ENCODE measurements at places on chromosomes 13 and 19.

DNA sequence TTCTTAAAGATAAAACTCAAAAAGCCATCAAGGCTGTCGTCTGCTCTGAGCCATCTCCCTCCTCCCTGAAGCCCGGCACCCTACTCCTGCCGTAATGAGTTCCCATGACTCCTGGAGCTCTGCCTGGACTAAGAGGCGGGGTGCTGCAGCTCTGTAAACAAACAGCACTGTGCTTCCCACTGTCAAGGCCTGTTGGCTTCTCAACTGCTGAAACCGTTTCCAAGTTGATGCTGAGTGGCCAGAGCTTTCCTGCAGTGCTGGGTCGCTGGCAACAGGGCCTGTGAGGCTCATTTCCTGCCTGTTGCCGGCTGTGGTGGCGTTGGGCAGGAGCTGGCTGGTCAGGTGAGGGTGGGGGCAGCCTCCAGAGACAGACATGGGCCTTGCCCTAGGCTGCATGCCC, 26.7 kb upstream of the ISYNA1 start:
- no peak for DNase-seq

GRCh38 chr13:75963302-75963701, 327.2 kb downstream of the LMO7 start:
- DNase-seq, result no peak

- no peak for DNase-seq
Observed at GRCh38 chr13:113057084-113057483, 48.5 kb upstream of the F7 start.

DNA sequence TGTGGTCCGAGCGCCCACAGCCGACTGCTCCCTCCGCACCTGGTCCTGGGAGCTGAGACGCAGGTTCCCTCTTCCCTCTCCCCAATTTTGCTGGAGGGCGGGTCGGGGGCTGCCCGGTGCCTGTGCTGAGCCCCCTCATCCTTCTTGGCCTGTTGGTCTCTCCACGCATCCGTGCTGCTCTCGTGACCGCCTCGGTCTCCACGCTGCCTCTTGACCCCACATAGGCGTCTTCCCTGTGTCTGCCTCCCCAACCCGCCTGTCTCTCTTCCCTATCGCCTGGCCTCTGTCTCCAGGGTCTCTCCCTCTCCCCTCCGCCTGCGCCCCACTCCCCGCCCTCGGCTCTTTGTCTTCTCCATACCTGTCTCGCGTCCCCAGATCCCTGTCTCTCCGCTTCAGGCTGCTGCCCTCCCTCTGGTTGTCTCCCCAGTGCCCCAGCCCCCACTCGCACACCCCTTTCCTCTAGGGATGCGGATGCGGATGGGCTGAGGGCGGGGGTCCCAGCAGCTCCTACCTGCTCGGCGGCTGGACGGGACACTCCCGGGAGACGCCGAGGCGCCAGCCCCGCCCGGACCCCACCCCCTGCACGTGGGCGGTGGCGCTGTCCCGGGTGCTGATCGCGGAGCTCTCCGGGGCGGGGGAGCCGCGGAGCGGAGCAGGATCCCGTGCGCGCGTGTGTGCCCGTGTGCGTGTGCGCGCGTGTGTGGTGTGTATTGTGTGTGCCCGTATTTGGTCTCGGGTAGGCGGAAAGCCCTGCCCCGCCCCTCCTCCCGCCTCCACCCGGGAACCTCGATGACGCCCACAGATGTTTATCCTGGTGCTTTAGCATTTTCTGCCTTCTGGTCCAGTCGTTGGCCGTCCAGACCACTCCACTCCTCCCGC, at the start of gene SYT5:
Gene SYT5, minus strand, starts transcription at position 684 of the 879 bp plus-strand sequence. CDS start 1,248 bp downstream, outside the sequence.
- DNase-seq, result peak; percentile 78

DNA sequence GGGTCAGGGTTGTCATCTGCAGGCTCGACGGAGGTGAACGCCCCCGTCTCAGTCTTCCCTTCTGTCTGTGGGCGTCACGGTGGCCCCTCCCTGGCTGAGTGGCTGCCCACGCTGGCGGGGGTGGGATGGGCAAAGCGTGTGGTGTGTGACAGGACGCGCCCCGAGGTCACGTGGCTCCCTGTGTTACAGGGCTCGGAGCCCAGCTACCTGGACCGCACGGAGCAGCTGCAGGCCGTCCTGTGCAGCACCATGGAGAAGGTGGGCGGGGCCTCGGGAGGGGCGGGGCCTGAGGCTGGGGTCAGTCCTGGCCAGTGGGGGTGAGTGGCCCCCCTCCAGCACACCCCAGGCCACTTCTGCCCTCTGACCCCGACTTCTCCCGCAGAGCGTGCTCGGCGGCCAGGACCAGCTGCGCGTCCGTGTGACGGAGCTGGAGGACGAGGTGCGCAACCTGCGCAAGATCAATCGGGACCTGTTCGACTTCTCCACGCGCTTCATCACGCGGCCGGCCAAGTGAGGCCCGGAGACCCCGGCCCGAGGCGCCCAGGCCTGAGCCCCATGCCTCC, 6.3 kb upstream of the GRIN3B start:
- no peak for DNase-seq

DNA sequence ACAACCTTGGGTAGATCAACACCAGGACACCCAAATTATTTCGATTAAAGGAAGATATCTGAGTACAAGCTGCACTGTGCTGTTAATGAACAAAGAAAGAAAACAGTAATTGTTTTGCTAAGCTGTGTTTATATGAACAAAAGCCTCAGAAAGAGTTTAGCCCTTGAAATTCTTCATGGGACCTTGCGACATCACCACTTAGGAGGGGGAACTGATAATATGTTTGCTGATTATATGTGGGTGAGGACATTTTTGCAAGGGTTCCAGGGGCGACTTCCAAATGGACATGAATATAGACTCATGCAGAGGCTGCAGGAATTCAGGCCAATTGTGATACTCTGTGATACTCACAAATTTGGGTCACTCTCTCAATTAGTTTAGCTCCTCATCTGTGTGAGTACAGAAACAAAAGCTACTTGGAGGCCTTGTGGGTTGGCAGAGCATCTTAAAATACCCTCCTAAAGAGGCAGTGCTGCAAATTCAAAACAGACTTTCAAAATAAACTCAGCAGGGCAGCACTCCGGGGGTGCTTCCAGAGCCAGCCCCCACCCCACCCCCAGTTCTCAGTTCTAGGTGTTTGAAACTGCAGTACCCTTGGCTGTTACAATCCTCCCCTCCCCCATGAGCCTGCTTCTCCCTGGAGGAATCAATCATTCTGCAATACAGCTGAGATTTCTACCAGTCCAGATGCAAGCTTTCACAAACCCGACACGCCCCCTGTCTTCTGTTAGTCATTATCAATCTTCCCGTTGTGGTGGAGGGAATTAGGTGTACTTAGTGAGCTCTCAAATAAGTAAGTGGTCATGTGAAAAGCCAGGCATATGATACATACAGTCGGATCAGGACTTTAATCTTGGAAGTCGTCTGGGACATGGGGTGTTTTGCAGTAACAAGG, 97.0 kb upstream of the MBNL2 start:
- peak; percentile 80 for DNase-seq

GRCh38 chr19:4717191-4717965, 6.3 kb downstream of the DPP9 start:
- DNase-seq, result no peak

DNA sequence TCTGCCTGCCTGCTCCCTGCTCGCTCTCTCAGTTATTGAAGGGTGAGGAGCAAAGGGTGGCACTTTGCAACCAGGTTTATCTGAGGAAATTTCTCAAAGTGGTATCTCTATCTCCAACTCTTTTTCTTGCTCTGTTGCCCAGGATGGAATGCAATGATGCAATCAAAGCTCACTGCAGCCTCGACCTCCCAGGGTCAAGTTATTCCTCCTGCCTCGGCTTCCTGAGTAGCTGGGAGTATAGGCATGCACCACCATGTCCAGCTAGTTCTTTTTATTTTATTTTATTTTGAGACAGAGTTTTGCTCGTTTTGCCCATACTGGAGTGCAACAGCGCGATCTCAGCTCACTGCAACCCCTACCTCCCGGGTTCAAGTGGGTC, 4.9 kb downstream of the ACTMAP start:
- no peak for DNase-seq

GRCh38 chr13:76632401-76633044, 253.7 kb downstream of the KCTD12 start:
- DNase-seq, result no peak

DNA sequence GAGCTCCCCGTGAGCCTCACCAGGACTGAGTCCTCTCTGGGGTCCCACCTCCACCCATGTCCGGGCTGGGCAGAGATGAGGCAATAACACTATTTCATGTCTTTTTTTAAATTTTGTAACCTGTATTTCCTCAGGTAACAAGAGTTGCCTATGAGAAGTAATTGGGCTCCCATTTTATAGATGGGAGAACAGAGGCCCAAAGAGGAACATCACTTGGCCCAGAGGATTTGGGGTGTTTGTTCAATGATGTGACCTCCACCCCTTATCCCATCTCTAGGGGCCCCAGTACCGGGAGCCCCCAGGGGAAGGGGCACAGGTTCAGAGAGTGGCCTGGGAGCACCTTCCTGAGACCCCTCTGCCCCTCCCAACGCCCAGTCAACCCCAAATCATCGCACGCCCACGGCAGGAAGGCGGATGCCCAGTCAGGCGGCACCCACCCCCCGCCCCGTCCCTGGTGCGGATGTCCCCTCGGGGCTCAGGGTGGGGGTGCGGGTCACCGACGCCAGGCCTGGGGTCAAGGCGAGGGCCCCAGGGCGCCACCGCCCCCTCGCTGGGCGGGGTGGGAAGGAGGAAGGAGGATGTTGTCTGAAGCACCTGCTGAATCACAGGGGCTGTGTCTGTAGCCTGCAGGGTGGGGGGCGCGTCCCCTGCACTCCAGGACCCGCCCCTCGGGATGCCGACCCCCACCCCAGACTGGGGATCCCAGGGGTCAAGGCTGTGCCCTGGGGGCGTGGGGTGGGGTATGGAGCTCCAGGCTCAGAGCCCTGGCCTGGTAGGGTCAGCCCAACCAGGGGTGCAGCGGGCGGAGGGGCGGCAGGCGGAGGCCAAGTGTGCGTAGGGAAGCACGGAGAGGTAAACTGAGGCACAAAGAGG, 9.0 kb upstream of the CIRBP start:
- peak; percentile 57 for DNase-seq

DNA sequence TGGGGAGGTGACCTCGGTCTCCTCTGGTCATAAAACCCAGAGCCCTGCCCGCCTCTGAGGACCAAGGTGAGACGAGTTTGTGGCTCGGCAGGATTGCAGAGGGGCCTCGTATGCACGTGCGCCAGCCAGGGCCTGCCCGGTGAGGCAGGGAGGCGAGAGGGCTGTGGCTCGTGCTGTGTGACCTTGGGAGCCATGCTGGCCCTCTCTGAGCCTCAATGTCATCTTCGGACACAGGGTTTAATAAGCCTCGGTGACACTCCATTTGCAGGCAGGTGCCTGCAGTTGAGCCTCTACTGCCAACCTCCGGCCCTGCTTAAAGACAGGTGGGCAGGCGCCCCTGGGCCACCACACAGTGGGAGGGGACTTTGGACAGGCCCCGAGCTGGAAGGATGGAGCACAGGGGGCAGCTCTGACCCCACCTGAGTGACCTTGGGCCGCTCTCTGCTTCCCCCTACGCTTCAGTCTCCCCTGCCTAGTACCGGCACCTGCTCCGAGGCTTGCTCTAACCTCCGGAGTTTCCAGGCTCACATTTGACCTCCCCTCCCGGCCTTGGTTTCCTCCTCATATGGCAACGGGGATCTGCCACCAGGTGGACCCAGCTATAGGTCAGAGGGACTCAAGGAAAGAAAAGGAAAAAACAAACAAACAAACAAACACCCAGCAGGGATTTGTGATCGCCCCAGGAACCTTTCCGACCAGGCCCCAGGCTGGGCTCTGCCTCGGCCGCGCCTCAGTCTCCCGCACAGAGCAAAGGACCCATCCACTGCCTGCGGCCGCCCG, 3.1 kb downstream of the ZBTB7A start:
- DNase-seq, result no peak

GRCh38 chr13:40457929-40458719, 208.3 kb downstream of the FOXO1 start:
- DNase-seq, result no peak

GRCh38 chr19:19074196-19074882, 10.5 kb downstream of the SLC25A42 start:
- no peak for DNase-seq

DNA sequence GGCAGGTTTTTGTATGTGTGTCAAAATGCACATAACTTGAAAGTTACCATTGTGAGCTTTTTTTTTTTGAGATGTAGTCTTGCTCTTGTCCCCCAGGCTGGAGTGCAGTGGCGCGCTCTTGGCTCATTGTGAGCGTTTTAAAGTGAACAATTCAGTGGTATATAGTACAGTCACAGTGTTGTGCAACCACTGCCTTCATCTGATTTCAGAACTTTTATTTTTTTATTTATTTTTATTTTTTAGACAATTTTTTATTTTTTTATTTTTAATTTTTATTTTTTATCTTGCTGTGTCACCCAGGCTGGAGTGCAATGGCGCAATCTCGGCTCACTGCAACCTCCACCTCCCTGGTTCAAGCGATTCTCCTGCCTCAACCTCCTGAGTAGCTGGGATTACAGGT, 15.0 kb downstream of the SLC25A42 start:
- no peak for DNase-seq

- DNase-seq, result no peak
Observed at GRCh38 chr13:69450245-69450644, 657.4 kb upstream of the ATXN8OS start.

DNA sequence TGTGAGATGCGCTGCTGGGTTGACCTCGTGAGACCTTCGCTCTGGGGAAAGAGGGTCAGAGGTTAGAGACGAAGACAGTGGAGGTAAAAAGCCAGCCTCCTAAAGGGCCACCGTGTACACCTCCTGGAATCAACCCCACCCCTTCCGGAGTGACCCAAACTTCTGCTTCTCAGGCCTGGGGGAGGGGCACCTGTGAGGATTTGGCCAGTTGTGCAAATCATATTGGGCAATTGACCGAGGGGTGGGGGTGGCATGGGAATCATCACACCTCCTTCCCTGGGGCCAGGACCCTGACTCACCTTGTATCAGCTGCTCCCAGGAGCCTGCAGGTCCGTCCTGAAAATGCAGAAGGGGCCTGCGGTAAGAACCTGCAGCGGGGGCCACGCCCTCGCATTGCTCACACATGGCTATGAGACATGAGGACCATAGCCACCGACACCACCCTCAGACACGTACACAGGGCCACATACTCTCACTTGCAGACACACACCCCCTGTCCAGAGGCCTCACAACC, 2.8 kb downstream of the TNFSF14 start:
- peak; percentile 69 for DNase-seq

DNA sequence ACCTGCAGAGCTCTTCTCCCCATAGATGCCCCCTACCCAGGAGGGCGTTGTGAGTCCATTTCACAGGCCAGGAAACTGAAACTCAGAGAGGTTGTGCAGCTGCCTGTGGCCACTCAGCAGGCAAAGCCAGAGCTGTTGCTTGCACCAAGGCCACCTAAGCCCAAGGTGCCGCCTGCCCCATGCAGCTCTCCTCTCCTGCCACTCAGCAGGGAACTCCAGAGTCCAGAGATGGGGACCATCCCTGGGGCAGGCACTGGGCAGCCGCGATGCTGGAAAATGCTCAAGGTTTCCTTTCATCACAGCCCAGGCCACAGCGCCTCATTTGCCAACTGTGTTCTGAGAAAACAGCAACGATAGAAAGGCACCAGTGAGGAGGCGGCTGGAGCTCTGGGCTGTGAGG, 41.0 kb upstream of the PEPD start:
- no peak for DNase-seq

- DNase-seq, result peak; percentile 76
Observed at GRCh38 chr19:18437491-18438330, at the start of gene ISYNA1. TSS of gene ISYNA1 (minus strand) at chr19:18438133. CDS start at chr19:18437979, 154 bp downstream.

- DNase-seq, result peak; percentile 83
Observed at GRCh38 chr13:50244713-50245574, 229.7 kb downstream of the KCNRG start.
